Right ventricle myocardium inferior (tissue), 1 donor: ENCODE measurements at places on chromosomes 3 and 15. TPM values are rescaled to one million over a fixed set of nuclear protein-coding genes. Genes with fewer than 3 reads are reported as not detected.

Gene CKMT1A
- 0.43 TPM for total RNA-seq

DNA sequence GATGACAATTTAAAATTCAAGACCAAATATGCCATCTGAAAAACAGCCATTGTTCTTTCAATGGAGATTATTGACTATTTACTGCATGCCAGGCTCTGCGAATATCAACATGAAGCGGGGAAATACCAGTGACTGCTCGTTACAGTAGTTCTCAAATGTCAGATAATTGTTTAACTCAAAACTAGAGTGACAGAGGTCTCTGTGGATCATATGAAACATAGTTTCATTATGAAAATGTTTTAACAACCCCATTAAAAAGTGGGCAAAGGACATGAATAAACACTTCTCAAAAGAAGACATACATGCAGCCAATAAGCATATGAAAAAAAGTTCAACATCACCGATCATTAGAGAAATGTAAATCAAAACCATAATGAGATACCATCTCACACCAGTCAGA lies 50.0 kb upstream of the GPR149 start:
- no peak for DNase-seq

DNA sequence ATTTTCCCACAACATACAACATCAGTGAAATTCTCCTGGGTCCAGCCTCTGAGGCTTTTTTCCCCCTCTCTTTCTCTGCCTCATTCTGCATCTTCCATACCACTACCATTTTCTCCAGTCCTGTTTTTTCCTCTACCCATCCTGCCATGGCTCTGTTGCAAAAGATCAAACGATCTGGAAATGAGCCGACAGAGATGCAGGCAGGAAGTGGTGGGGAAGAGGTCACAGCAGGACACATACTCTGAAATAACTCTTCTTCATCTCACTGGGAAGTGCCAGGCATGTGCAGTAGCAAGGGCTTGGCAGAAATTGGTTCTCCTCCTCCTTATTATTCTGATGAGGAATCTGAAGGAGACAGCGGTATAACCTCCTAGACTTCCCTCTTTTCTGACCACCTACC lies 114.3 kb downstream of the CORO2B start:
- DNase-seq = no peak

DNA sequence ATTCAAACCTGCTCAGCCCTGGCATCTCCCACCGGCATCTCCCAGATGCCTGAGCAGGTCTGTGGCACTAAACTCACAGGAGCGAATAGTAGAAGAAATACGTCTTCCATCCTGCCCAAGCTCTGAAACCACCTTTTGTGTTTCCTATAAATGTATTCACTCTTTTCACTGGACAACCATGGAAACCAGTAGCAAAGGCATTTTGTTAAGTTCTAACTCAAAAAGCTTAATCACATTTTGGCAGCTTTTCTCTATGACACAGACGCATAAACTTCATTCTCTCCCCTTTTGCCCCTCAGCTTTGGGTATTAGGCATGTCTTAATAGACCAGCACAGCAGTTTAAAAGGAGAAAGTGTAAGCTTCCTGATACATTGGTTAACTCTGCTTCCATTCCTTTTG lies 24.5 kb upstream of the ARNT2 start:
- DNase-seq = no peak

- no peak for DNase-seq
Observed at GRCh38 chr3:71462586-71462985, 120.9 kb downstream of the FOXP1 start.

GRCh38 chr15:63076714-63077046 lies 34.1 kb downstream of the TPM1 start:
- no peak for DNase-seq

Gene KCNMB3
- 0.92 TPM for total RNA-seq

DNA sequence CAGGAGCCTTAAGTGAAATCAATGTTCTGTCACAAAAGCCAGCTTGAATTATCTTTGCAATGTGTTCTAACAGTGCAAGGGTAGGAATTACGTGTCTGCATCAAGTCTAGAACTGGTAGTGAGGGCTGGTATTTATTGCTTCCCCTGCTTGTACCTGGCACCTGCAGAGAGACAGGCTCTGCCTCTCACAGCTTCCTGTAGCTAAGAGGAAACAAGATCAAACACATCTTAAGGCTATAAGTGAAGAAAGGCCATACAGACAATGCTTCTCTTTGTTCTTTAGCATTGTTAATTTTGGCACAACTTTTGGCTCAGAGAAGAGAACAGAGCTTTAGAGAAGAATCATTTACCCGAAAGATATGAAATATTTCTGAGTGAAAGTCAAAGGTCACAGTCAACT lies 479.9 kb downstream of the GRM7 start:
- no peak for DNase-seq

DNA sequence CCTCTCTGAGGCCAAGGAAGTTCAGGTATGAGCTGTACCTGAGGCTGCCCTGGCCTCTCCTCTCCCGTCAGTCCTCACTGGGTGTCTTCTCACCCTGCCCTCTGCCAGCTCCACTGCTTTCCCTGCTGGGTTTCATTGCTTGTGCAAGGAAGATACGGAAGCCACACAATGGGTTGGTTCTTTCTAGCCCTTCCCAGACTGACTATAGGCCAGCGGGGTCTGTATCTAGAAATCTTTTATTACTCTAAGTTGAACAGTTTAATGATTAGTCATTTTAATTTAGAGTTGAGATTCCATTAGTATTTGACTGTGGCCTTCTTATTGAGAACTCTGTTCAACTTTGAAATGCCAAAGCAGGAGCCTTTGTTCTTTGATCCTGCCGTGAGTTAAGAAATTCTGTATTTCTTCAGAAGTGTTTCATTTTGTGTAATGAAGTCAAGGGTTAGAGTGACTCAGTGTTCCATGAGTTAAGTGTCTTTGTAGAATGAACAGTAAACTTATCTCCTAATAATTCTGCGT lies 16.2 kb downstream of the C3orf62 start:
- no peak for DNase-seq

- DNase-seq = no peak
Observed at GRCh38 chr3:194868831-194869230, 183.1 kb downstream of the FAM43A start.

DNA sequence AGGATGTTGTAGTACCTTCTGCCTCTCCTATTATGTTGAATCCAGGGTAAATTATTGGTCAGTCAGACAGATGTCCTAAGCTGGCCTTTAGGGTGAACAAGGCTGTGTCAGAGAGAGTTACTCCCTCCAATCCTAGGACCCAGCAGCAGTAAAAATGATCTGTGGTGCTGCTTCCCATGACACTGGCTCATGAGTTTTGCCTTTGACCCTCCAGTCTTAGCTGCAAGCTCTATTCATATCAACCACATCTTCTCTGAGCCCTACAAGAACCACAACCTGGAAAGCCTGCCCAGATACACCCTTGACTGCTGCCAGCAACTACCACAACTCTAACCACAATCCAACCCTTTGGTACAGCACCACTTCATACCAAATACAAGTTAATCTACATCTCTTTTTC lies 27.2 kb upstream of the PHLDB2 start:
- no peak for DNase-seq

DNA sequence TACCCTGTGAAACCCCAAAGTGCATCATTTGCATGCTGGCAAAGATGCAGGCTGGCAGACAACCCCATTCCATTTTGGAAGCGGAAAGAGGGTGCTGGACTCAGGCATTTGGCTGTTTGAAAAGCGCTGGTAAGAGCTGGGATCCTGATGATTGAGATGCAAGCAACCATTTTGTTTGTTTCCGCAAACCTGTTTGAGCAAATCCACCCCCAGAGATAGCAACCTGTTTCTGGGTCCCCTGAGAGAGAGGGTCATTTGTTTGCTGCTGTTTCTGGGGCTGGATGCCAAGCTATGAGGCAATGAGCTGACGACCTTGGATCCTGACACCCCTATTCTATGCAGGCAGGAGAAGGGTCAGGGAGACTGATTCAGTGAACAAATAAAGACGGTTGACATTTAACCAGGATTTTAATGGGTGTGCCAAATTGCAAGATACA lies 9.8 kb downstream of the SLC6A1 start:
- no peak for DNase-seq

- DNase-seq = no peak
Observed at GRCh38 chr3:50154476-50154839, 666 bp upstream of the SEMA3F start.

DNA sequence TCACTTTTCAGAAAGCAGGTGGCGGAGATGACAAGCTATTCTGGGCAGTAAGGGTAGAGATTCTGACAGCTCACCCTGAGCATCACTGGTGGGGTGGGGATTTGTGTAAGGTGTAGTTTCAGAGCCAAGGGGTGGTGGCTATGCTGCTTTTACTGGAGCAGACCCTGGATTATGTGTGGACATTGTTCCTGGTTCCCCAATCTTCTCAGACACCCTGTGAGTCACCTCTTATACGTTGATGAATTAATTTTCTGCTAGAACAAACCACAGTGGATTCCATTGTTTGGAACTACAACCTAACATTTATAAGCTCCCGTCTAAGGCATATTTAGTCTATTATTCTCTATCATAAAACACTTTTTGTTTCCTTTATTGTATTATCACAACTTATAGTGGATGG lies 169.5 kb upstream of the COL8A1 start:
- no peak for DNase-seq

DNA sequence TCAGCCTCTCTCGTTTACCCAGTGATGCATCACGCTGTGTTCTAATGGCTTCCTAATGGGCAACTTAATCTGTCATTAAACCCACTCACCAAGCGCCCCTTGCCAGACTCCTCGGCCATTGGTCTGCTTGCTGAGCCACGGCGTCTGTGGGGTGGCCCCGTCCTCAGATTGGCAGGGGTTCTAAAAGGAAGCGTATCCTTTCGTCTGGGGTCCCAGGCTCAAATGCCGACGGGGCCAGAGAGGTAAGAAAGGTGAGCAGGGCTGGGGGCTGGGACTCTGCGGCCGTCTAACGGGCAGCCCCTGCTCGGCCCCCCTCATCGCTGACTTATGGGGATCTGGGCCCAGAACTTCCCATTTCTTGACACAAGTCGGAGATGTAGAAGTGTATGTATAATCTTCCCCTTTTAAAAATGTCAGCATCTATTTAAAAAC lies 315.1 kb upstream of the PROK2 start:
- no peak for DNase-seq

Gene GP9
- total RNA-seq = not detected

Gene DNAJC19
- 114 TPM for total RNA-seq

DNA sequence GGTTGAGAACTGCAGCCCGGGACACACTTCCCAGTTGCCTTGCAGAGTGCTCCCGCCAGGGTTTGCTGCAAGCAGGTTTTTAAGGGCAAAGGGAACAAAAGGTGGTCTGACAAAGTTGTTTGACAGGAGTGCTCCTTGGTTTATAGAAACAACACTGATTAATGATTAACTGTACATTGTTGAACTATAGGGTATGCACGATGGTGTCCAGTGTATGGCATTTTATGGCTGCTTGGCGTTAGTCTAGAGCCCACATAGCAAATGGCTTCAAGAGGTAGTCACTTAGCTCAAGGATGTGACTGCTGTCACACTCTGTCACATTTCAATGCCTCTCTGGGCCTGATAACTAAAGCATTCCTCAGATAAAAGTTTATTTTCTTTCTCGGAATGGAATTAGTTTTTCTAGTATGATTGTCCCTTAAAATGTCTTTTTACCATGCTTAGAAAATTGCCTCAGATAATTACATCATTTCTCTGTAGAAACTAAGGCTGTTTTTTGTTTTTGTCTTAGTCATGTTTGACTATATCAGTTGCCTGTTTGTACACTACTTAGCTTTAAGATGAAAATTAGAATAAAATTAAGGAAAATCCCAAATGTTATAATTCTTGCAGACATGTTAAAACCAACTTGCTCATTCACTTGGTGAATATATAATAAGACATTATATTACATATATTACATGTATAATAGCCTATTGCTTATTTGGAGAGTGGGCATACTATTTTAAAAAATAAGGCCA lies 61.3 kb upstream of the GATM start:
- no peak for DNase-seq

DNA sequence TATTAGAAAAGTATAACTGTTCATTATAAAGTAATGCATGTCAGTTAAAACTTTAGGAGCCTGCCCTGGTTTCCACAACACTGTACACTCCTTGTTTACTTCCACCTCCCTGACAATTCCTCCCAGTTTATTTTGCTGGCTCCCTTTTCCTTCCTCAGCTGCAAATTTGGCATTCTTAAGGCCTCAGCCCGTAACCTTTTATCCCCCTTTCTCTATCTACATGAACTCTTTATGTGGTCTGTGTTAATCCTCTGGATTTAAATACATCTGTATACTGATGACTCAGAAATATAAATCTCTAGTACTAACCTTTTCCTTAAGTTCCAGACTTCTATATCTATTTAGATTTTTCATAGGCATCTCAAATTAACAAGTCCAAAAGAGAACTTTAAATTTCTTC lies 143.6 kb downstream of the OTOL1 start:
- DNase-seq = no peak

GRCh38 chr3:141287326-141287725 lies 55.7 kb downstream of the PXYLP1 start:
- no peak for DNase-seq

- DNase-seq = no peak
Observed at GRCh38 chr3:196412704-196413103, 19.5 kb downstream of the UBXN7 start.

DNA sequence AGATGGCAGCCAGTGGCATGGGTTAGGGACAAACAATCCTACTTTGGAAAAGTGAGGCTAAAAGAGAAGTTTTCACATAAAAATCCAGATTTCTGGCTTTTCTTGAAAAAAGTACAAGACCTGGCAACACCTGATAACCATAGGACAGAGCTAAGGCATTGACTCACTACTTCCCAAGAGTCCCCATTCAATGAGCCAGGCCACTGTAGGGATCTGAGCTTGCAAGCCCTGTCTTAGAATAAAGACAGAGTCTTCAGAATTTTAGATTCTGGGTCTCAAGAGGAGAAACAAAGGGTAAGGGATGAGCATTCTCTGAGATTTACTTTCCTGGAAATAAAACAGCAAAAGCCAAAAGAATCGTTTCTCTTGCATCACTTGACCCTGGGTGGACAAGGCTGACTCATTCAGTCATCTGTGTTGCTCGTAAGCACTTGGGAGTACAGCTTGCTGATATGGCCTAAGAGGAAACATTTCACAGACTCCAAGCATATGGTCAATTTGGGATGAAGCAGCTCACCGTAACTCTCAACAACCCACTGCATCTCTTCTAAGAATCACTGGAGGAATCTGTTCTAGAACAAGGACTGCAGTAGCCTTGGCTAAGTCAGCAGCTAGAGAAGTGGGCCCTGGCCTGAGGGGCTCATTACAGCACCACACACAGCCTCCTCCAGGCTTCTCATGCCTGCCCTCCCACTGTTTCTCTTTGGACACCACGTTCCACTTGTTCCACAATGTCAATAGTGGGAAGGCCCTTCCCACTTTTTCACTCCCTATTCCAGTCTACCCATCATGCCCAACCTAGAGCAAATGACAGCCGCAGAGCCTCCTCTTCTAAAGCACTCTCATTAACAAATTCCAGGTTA lies 86.2 kb downstream of the RFTN1 start:
- no peak for DNase-seq

GRCh38 chr3:150077581-150078247 lies 107.0 kb upstream of the PFN2 start:
- no peak for DNase-seq
